ENCODE measurements at places on chromosomes 4 and X.
A peak's percentile ranks its signal among the peaks of the same experiment; 100 is the strongest.

GRCh38 chr4:84499624-84499982, 511 bp upstream of the NKX6-1 start:
- DNase-seq = no peak

GRCh38 chrX:46712764-46713163, 46.2 kb downstream of the SLC9A7 start:
- DNase-seq = no peak

- DNase-seq = no peak
Measured at GRCh38 chrX:107559506-107559905, 68.8 kb upstream of the PRPS1 start.

DNA sequence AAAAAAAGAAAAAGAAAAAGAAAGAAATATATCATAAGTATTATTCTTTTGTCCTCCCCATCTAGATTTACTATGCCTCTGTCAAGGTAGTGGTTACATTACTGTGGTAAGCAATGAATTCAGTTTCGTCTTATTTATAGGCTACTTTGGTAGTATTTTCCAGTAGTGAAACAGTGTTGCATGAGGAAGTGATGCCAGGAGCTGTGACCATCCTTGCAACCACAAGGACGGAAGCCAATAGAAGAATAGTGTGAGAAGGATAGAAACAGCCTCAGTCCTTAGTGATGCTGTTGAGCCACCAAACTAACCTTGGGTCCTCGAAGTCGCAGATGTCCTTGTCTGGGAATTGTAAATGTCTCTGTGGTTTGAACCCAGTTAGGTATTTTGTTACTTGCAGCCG, 328.5 kb downstream of the PPP3CA start:
- DNase-seq = no peak

DNA sequence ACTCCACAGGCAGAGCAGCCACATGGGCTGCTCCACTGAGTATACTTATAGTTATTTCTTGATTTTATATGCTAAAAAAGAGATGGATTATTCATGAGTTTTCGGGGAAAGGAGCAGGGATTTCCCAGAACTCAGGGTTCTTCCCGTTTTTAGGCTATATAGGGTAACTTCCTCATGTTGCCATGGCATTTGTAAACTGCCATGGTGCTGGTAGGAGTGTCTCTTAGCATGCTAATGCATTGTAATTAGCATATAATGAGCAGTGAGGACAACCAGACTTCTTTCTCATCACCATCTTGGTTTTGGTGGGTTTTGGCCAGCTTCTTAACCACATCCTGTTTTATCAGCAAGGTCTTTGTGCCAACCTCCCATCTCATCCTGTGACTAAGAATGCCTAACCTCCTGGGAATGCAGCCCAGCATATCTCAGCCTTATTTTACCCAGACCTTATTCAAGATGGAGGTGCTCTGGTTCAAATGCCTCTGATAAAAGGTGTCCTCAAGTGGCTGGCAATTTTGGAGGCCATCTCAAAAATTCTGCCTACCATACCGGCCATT, 213.0 kb upstream of the VEGFC start:
- no peak for DNase-seq

- no peak for DNase-seq
Measured at GRCh38 chr4:6763330-6763851, 19.1 kb upstream of the KIAA0232 start.

DNA sequence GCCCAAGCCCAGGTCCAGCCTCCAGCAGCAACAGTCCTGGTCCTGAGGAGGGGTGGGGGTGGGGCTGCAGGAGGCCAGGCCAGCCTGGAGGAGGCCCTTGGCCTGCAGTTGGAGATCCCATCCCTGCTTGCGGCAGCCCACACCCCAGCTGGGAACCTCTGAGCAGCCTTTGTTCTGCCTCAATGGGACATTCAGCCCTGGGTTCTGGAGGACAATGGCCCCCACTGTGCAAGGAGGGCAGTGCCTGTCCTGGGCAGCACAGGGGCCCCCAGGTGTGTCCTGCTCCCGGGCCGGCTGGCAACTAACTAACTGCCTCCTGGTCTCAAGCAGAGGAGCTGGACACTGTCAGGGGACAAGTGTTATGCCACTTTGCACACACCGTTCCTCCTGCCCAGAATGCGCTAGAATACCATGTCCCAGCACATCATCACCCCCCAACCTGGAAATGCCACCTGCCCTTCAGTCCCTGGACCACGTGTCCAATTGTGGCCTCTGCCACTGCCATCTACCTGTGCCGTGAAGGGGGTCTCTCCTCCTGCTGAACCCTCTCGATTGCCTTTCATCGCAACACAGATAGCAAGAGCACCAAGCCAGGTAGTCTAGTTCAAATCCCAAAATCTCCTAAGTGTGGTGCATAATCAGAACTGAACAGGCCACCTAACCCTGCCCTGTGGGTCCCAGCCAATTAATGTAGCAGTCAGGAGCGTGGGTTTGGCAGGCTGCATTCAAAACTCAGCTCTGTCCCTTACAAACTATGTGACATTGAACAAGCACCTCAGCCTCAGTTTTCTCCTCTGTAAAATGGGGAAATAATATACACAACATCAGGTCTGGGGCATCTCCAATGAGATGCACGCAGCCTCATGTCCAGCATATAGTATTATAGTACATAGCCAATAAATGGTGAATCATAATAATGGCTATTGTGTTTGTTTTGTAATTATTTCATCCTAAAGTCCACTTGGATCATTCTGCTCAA, 8.8 kb downstream of the PPP2R2C start:
- DNase-seq = peak; percentile 82

Measured in vagina (tissue), 2 donors.